ENCODE measurements at places on chromosomes 5 and 9. TPM values are rescaled to one million over a fixed set of nuclear protein-coding genes. Genes with fewer than 3 reads are reported as not detected.

The CRHBP gene
- not detected for total RNA-seq

The NIPAL4 gene
- total RNA-seq, result not detected

DNA sequence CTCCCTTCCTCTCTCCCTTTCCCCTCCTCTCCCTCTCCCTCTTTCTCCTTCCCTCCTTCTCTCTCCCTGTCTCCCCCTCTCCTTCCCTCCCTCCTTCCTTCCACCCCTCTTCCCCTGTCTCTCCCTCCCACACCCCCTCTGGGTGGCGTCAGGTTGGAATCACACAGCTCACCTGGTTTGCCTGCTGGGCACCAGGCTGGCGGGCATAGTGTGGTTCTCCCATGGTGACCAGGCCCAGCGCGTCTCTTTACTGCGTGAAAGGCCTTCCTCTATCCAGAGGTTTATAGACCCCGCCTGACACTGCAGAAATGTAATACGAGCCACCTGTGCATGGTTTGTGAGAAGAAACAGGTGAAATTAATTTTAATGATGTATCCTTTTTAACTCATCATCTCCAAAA is 76.2 kb downstream of the MRPL36 start:
- no peak overlapping the region for H3K4me3 ChIP-seq
- no peaks in the 10 kb centered on the region for H3K36me3 ChIP-seq
- no peak overlapping the region for H3K27ac ChIP-seq
- H3K27me3 ChIP-seq, result peaks cover 55% of the 10 kb centered on the region
- peaks cover 2% of the 10 kb centered on the region for H3K4me1 ChIP-seq

- DNase-seq, result no peak
- H3K27me3 ChIP-seq, result no peaks in the 10 kb centered on the region
- no peaks in the 10 kb centered on the region for H3K36me3 ChIP-seq
- H3K4me3 ChIP-seq, result no peak overlapping the region
- no peaks in the 10 kb centered on the region for H3K4me1 ChIP-seq
Measured at GRCh38 chr5:143108498-143109128, 294.9 kb downstream of the NR3C1 start.

- H3K4me1 ChIP-seq, result no peaks in the 10 kb centered on the region
- no peaks in the 10 kb centered on the region for H3K36me3 ChIP-seq
- no peak for DNase-seq
- peaks cover 5% of the 10 kb centered on the region for H3K27me3 ChIP-seq
- H3K4me3 ChIP-seq, result no peak overlapping the region
Measured at GRCh38 chr5:66967826-66968262, 228.8 kb downstream of the CD180 start.

GRCh38 chr5:161851691-161852299 is 3.9 kb downstream of the GABRA1 start:
- no peaks in the 10 kb centered on the region for H3K27me3 ChIP-seq
- no peak for DNase-seq
- H3K36me3 ChIP-seq, result no peaks in the 10 kb centered on the region
- no peak overlapping the region for H3K27ac ChIP-seq
